ENCODE measurements at places on chromosomes 13 and 19. TPM values are rescaled to one million over a fixed set of nuclear protein-coding genes. Genes with fewer than 3 reads are reported as not detected.

The MAMSTR gene
- total RNA-seq, result 1.3 TPM

GRCh38 chr13:74388626-74389025 is 254.4 kb upstream of the KLF12 start:
- DNase-seq, result no peak
- no peaks in the 10 kb centered on the region for H3K36me3 ChIP-seq
- no peaks in the 10 kb centered on the region for H3K27me3 ChIP-seq
- H3K4me3 ChIP-seq, result no peak overlapping the region
- no peak overlapping the region for H3K27ac ChIP-seq

The SERPINE3 gene
- not detected for total RNA-seq

GRCh38 chr13:114024603-114025404 is 50.9 kb upstream of the C13orf46 start:
- peaks cover 4% of the 10 kb centered on the region for H3K4me1 ChIP-seq
- DNase-seq, result no peak
- peaks cover 14% of the 10 kb centered on the region for H3K36me3 ChIP-seq
- no peak overlapping the region for H3K4me3 ChIP-seq
- no peak overlapping the region for H3K27ac ChIP-seq
- no peaks in the 10 kb centered on the region for H3K27me3 ChIP-seq

DNA sequence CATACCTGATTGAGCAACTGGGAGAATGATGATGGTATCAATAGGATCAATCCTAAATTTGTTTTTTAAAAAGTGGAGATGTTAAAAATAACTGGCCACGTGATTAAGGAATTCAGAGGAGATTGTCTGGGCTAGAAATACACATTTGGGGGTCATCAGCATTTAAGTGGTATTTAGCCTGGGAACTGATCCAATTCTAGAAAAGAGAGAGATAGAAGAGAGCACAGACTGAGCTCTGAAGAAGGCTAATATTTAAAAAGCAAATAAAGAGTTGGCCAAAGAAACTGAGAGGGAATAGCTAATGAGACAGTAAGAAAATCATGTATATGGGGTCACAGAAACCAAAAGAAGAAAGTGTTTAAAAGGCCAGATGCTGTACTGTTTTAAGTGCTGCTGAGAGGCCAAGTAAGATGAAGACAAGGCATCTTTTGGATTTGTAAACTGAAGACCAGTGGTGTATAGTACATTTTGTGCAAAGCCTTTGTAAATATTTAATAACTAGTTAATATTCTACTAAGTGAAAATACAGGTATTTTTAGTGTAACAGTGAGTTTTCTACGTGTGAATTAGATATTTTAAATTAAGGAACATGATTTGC is 40.2 kb downstream of the UBL3 start:
- no peaks in the 10 kb centered on the region for H3K4me1 ChIP-seq
- H3K27me3 ChIP-seq, result no peaks in the 10 kb centered on the region
- H3K4me3 ChIP-seq, result no peak overlapping the region
- H3K27ac ChIP-seq, result no peak overlapping the region

- H3K4me3 ChIP-seq, result no peak overlapping the region
- no peaks in the 10 kb centered on the region for H3K27me3 ChIP-seq
- no peak overlapping the region for H3K27ac ChIP-seq
- H3K4me1 ChIP-seq, result peaks cover 22% of the 10 kb centered on the region
- peaks cover 72% of the 10 kb centered on the region for H3K36me3 ChIP-seq
These were observed 99.3 kb downstream of the DOCK9 start for GRCh38 chr13:98878486-98879126.

The POSTN gene
- not detected for total RNA-seq

The KIR2DL4 gene
- total RNA-seq, result not detected

The THSD8 gene
- 30.9 TPM for total RNA-seq

DNA sequence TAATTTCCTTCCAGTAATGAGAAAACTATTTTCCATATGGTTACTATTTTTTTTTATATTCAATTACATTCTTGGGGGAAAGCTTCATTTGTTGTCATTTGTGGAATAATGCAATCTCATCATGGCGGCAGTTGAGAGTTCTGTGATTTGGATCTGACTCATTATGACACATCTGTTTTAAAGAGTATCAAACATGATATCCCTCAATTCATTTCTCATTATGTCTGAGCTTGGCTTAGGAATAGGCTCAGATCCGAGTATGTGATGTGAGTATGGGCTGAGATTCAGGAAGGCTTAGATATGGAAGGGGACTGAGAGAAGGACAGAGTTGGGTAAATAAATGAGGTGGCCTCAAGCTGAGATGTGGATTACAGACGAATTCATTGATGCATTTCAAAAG is 64.4 kb downstream of the POSTN start:
- H3K4me1 ChIP-seq, result no peaks in the 10 kb centered on the region
- H3K36me3 ChIP-seq, result no peaks in the 10 kb centered on the region
- DNase-seq, result no peak
- no peaks in the 10 kb centered on the region for H3K27me3 ChIP-seq
- H3K27ac ChIP-seq, result no peak overlapping the region
- H3K4me3 ChIP-seq, result no peak overlapping the region

The ZNF493 gene
- total RNA-seq, result 20.3 TPM

- no peak overlapping the region for H3K27ac ChIP-seq
- no peak overlapping the region for H3K4me3 ChIP-seq
- peaks cover 5% of the 10 kb centered on the region for H3K27me3 ChIP-seq
- no peaks in the 10 kb centered on the region for H3K36me3 ChIP-seq
These were observed 55.2 kb downstream of the STARD13 start for GRCh38 chr13:33230178-33230881.

- H3K27me3 ChIP-seq, result no peaks in the 10 kb centered on the region
- H3K36me3 ChIP-seq, result peaks cover 8% of the 10 kb centered on the region
- peaks cover 8% of the 10 kb centered on the region for H3K4me1 ChIP-seq
- no peak overlapping the region for H3K27ac ChIP-seq
- DNase-seq, result no peak
These were observed 20.0 kb downstream of the DOCK9 start for GRCh38 chr13:98957731-98958442.

DNA sequence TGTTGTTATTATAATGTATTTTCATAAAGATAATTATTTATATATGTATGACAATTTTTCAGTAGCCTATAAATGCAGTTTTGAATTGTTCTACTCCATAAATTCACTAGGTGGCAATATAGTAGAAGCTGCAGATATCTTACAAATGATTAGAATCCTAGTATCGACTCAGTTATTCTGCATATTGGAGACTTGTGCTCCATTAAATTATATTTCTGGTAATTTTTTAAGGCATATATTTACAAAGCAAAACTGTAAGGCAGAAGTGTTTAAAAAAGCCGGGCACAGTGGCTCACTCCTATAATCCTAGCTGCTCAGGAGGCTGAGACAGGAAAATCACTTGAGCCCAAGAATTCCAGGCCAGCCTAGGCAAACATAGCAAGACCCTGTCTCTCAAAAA is 58.7 kb downstream of the DPY19L3 start:
- no peak overlapping the region for H3K27ac ChIP-seq
- no peak for DNase-seq

DNA sequence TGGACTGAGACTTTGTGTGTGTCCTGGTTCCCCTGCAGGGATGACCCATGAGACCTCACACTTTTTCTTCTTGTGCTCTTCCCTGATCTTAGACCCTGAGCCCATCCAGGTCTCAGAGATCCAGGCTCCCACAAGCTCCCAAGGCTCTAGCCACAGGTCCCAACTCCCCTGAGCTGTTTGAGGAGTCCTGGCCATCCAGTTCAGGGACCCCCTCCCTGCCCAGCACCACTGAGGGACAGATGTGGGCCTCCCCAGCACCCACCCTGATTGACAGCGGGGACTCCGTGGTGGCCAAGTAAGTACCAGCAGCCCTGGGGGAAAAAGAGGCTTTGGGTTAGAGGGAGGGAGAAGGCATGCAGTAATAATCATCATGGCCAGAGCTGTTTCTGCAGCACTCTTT is 1.7 kb downstream of the PROSER3 start:
- H3K27ac ChIP-seq, result no peak overlapping the region
- H3K4me3 ChIP-seq, result peak overlapping the region; percentile 60
- no peak for DNase-seq
- no peaks in the 10 kb centered on the region for H3K27me3 ChIP-seq

The TBXA2R gene
- 2.6 TPM for total RNA-seq

GRCh38 chr19:6766357-6767080 is 716 bp downstream of the SH2D3A start:
- H3K4me1 ChIP-seq, result peaks cover 50% of the 10 kb centered on the region
- H3K36me3 ChIP-seq, result peaks cover 3% of the 10 kb centered on the region
- peak overlapping the region; percentile 91 for H3K27ac ChIP-seq
- H3K27me3 ChIP-seq, result no peaks in the 10 kb centered on the region

DNA sequence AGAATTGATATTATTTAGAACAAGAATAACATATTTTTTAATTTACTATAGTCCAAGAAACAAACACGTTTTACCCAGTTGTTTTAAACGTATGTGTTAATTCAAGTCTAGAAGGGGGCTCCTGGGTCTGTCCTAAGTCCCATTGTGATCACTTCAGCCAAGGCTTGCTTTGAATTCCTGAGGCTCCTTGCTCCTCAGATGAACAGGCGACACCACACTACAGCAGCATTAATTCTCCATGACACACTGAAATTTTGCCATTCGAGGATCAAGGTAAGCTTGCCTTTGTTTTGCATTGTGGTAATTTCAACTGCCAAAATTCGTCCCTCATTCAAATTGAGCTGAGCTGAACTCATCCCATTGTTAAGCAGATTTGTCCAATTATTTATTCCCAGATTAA is 1442.6 kb downstream of the SLITRK5 start:
- H3K4me1 ChIP-seq, result no peaks in the 10 kb centered on the region
- no peak overlapping the region for H3K4me3 ChIP-seq
- H3K27ac ChIP-seq, result no peak overlapping the region
- H3K27me3 ChIP-seq, result no peaks in the 10 kb centered on the region

- no peak for DNase-seq
- H3K27me3 ChIP-seq, result no peaks in the 10 kb centered on the region
- peak overlapping the region; percentile 99 for H3K27ac ChIP-seq
- H3K36me3 ChIP-seq, result peaks cover 34% of the 10 kb centered on the region
- peaks cover 44% of the 10 kb centered on the region for H3K4me1 ChIP-seq
- peak overlapping the region; percentile 89 for H3K4me3 ChIP-seq
These were observed 1.2 kb downstream of the BRCA2 start for GRCh38 chr13:32316501-32316900.

DNA sequence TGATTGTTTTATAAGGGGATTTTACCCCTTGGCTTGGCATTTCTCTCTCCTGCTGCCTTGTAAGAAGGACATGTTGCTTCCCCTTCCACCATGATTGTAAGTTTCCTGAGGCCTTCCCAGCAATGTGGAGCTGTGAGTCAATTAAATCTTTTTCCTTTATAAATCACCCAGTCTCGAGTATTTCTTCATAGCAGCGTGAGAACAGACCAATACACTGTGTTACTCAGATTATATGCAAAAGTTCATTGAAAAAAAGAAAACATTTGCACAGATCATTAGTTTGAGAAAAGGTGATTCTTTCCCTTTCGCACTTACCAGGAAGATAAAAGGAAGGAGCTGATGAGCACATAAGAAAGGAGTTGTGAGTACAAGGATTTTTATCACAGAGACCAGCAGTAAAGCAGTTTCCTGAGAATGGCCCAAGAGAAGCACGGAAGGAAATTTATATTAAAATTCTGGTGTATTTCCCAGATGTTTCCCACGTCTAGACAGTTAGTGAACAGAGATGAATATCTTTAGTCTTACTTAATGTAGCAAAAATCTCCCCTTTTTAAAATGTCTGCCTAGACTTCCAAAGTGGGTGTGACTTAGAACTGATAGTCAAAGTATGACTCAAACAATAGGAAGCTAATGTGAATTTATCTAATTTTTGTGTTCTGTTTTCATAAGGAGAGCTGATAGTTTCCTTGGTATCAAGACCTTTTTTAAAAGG is 431.8 kb upstream of the SGCG start:
- no peaks in the 10 kb centered on the region for H3K27me3 ChIP-seq
- no peaks in the 10 kb centered on the region for H3K36me3 ChIP-seq
- no peaks in the 10 kb centered on the region for H3K4me1 ChIP-seq
- DNase-seq, result no peak
- H3K4me3 ChIP-seq, result no peak overlapping the region

The PTPRS gene
- total RNA-seq, result 0.05 TPM

All from activated CD8-positive, alpha-beta T cell treated with anti-CD3 and anti-CD28 coated beads, Interleukin-2, amount 10 ng/mL, durations not matched to agents 7 days and 5 days (primary cell).